Esophagus squamous epithelium (tissue), 5 donors: ENCODE measurements at places on chromosomes 5 and 9.

DNA sequence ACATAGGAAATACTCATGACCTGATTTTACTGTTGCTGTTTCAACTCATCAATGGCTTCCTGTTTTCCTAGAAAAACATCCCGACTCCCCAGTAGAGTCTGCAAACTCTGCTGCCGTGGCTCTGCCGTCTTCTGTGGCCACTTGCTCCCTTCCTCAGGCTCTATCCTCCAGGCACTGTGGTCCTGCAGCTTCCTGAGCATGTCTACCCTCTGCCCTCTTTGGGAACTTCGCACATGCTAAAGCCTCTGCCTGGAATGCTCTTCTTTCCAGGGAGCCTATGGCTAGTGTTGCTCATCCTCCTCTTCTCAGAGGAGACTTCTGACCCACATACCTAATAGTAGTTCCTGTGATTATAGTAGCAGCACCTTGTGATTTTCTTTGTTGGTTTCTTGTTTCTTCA is 256.9 kb downstream of the MAN2A1 start:
- no peak for DNase-seq

DNA sequence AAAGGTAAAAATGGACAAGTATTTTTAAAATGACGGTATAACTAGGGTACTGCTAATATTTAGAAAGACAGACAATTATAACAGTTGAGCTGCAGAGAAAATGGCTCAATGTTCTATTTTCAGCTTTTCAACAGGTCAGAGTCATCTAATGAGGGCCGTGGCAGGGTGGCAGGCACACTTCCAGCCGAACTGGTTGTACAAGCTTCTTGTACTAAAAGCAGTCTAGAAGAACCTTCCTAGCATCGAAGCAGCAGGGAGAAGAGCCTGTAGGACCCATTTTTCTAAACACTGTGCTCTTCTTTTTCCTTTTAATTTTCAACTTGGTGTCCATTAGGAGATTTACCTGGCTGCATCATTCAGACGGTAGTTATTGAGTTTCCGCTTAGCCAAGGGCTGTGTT is 85.6 kb downstream of the SLC28A3 start:
- DNase-seq: no peak

DNA sequence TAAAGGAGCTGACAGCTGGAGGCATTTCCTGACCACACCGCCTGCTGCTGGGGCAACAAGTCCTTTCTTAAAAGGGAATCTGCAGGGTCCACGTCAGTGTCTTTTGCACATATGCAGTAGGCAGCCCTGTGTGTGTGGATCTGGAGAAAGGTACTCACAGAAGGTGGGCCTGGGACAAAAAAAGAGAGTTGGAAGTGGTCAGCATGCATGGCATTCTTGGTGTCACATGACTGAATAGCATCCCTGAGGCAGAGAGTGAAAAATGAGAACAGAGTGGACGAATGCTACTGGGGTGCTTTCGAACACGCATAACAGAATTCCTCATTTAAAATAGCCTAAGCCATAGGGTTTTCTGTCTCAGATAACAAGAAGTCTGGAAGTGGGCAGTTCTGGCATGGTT is 47.0 kb downstream of the DNAJC21 start:
- no peak for DNase-seq

GRCh38 chr5:114411380-114411931 is 49.6 kb downstream of the KCNN2 start:
- DNase-seq: no peak

GRCh38 chr9:18806232-18807080 is 226.6 kb downstream of the SAXO1 start:
- DNase-seq: no peak

DNA sequence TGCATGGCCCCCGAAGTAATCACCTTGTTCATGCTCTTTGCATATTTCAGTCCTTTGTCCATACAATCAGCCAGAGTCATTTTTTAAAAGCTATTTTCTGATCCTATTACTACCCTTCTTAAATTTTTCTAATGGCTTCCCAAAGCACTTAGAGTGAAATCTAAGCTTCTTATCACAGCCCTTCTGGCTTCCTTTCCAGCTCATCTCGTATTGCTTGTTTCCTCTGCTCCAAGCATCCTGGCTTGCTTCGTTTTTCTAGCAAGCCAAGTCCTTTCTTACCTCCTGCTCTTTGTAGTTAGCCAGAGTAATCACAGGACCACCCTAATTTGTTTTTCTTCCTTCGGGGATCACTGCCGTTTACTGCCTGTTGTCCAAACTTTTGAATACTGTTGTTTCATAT is 453.3 kb downstream of the KIF4B start:
- no peak for DNase-seq

DNA sequence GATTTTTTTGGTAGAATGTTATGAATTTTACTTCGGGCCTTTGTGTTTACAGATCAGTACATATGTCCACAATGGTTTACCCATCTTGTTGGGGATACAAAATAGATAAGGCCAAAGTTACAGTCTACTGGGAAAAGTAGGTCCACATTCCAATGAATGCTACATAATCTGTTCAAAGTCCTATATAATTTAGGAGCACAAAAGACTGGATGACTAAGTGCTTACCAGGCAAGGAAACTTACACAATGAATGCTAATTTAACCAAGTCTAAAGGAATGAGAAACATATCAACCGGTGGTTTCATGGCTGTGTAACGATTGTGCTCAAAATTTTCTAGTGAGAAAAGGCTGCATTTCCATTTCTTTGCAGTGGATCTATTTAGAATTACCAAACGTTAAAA is 97.4 kb upstream of the TRPM3 start:
- no peak for DNase-seq

GRCh38 chr9:114467226-114467750 is 38.0 kb downstream of the WHRN start:
- DNase-seq: no peak

GRCh38 chr5:3075309-3075708 is 323.8 kb upstream of the IRX2 start:
- no peak for DNase-seq

GRCh38 chr5:37015795-37016666 is 139.5 kb downstream of the NIPBL start:
- no peak for DNase-seq

- DNase-seq: no peak
Observed at GRCh38 chr5:181215997-181216989, 6.8 kb upstream of the TRIM41 start.

- no peak for DNase-seq
Observed at GRCh38 chr5:141439411-141440141, 9.3 kb downstream of the PCDHGA12 start.

DNA sequence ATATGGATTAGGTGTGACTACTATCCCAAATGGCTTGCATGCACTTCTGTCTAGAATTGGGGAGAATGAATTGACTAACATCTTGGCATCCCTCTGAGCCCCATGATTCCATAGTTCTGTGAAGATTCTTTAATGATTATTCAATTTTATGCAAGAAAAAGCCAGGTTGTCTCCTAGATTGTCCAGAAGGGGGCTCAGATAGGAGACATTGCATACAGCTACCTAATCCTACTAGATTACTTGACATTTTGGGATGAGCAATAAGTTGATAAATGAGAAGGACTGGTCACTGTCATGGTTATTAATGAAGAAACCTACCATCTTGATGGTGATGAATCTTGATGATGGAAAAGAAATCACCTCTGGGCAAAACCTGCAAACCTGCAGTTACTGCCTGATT is 117.0 kb downstream of the CARTPT start:
- no peak for DNase-seq

GRCh38 chr9:112809351-112809848 is 58.8 kb downstream of the SNX30 start:
- no peak for DNase-seq

GRCh38 chr5:2780421-2781171 is 29.1 kb upstream of the IRX2 start:
- no peak for DNase-seq

- DNase-seq: no peak
Observed at GRCh38 chr5:176854164-176854563, 43.8 kb downstream of the UNC5A start.

GRCh38 chr5:142246-142810 is 49.0 kb upstream of the LRRC14B start:
- no peak for DNase-seq

- no peak for DNase-seq
Observed at GRCh38 chr9:114430457-114430856, 42.7 kb upstream of the AKNA start.

DNA sequence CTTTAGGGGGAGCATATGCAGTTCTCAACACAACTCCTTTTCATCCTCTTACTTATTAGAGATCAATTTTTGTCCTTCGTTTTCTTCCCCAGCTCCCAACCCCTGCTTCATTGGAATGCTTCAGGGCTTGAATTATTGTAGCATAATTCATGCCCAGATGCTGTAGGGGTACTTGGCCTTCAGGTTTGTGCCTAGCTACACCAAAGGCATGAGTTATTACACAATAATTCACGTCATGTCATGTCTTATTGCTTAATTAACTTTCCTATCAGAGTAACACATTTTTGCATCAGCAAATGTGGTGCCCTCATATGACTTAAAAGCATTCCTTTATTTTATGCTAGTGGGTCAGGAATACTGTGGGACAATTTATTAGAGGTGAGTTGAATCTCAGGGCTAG is 507.2 kb downstream of the NFIB start:
- DNase-seq: no peak

DNA sequence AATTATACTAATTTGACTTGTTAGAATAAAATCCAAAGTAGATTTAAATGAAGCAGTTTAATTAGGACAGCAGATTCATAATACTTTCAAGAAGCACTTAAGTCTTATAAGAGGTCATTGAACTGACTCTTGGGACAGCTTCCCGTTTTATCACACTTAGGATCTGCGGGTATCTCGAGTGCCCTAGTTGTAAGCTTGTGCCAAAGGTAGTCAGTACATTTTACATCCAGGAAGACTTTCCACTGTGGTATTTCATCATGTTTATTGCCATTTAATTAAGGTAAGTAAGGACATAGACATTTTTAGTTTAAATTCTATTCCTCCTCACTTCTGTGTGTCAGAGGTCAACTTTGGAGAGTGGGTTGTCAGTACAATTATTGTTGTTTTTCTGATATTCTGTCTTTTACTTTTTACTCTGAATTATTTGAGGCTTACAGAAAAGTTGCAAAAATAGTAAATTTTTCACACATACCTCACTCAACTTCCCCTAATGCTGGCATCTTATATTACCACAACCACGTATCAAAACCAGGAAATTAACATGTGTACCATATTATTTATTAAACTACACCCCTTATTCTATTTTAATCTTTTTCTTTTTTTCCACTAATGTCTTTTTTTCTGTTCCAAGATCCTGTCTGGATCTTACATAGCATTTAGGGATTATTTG is 7.5 kb upstream of the ZNF367 start:
- no peak for DNase-seq

DNA sequence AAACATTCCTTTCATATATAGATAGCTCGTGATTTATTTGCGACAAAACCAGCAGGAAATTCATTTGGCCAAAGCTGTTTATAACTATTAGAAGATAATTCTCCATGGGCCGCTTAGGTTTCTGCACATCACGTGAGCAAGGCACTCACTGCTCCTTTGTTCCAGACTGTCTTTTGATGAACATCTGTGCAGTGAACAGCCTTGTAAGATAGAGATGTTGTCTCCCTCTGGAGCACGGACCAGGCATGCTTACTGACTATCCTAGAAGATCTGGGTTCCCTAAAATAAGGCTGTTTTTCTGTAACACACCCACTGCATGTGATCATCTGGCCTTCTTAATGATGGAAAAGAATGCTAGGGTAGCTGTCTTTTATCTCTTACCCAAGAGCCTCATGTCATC is 30.9 kb downstream of the YIPF5 start:
- no peak for DNase-seq

GRCh38 chr9:112078432-112078831 is 96.7 kb downstream of the SUSD1 start:
- DNase-seq: no peak

DNA sequence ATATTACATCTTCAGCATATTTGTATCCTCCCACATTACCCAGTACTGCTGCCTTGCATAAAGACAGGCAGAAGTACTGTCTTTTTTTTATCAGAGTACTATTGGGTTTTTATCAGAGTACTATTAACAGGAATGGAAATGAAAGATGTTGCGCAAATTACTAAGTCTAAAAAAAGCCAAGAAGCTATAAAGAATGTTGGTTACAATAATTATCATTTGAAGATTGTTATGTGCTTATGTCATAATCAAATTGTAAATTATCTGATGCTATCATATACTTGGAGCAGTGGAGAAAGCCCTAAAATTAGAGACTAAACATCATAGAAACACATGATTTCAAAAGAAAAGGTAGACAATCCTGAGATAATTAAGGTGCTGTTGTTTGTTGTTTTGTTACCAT is 188.8 kb downstream of the CCDC192 start:
- DNase-seq: no peak

GRCh38 chr9:104745852-104746251 is 1.6 kb upstream of the NIPSNAP3A start:
- DNase-seq: no peak

- no peak for DNase-seq
Observed at GRCh38 chr5:168468836-168469235, 17.4 kb upstream of the RARS1 start.

DNA sequence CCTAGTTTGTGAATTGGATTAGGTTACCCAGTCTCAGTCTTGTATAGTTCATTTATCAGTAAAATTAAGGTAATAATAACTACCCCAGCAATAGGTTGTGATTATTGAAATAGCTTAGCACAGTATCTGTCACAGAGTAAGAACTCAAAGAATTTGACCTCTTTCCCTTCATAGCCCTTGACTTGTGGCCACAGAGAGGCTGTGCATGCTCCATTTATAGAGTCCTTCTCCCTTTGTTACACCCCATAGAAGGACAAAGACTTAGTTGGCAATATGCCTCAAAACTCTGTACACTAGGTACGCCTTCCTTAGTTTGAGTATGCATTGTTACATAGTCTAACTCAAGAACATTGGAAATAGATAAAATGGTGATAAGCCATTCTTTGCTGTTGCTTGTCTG is 257.2 kb downstream of the KCTD16 start:
- DNase-seq: no peak

DNA sequence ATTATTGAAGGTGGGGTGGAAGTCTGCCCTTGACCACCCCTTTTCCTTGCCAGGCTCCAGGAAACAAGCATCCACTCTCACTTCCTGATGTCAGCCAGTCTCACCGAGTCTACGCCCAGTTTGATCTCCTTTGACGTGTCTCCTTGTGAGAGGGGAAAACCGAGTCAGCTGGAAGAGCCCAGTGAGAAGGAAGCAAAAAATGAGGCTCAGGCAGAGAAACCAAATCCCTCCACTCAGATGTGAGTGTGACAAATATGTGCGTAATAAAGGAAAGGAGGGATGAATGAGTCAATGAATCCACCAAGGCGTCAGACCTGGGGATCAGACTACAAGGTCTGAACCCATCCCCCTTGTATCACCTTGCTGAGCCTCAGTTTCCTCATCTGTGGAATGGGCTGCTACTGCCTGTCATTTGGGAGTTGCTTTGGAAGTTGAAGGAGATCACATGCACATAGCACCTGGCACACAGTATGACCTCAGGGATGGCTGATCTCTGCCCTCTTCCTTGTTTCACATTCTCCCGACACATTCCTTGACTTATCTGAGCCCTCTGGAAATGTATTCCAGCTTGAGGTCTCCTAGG is 61.3 kb upstream of the XPA start:
- no peak for DNase-seq

- DNase-seq: no peak
Observed at GRCh38 chr5:168039566-168040248, 251.7 kb upstream of the WWC1 start.

GRCh38 chr5:179862296-179862695 is 3.7 kb upstream of the MRNIP start:
- DNase-seq: no peak
